ENCODE measurements at places on chromosomes 11 and 22.
A peak's percentile ranks its signal among the peaks of the same experiment; 100 is the strongest.

GRCh38 chr11:117094776-117095175 is 3.5 kb downstream of the SIK3 start:
- DNase-seq = no peak

DNA sequence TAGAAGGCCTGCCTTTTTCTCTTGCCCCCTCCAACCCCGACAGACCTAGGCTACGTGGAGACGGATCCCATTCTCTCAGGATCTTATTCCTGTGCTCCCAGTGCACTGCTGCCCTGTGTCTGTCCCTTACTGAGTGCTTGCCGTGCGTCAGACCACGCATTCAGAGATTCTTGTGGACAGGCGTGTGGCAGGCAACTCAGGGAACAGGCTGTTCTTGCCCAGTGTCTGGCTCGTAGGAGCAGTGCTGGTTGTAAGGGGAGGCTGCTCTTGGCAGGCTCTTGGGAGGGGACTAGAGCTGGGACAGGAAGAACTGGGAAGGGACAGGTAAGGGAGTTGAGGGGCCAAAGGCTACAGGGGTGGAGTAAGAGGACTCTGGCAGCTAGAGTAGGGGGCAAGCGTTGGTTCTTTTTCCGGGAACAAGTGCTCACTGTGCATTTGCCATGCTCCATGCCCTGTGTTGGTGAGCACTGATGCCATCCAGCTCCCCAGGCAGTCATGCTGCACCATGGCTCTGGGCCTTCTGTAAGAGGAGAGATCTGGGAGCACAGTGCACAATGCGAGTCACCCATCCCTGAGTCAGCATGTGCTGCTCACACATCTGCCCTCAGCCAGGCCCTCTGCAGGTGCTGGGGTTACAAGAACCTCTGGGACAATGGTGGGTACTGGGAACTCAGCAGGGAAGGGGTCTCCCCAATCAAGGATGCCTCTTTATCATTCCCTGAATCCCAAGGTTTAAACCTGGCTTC is 119.1 kb downstream of the TBC1D22A start:
- no peak for DNase-seq

- DNase-seq = peak; percentile 15
Observed at GRCh38 chr22:22661275-22661674, 16.9 kb downstream of the GGTLC2 start.

- peak; percentile 83 for DNase-seq
Observed at GRCh38 chr22:35629406-35630216, 12.5 kb upstream of the MB start.

DNA sequence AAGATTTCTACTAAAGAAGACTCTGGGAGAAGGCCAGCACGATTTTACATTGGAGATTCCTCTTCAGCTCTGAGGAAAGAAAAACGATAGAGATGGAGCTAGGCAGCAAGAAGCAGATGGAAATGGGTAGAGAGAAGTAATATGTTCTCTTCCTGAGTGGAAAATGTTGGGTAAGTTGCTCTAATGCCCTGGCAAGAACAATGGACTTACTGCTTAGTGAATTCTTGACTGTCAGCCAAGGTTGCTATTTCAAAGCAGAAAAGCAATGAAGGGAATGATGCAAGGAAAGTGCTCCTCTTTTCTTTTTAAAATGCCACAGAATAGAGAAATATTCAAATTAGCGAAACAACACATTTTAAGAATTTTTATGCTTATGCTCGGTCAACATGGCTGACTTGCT is 38.4 kb upstream of the CWF19L2 start:
- no peak for DNase-seq

- no peak for DNase-seq
Observed at GRCh38 chr11:25655636-25656035, 676.3 kb upstream of the ANO3 start.

- DNase-seq = no peak
Observed at GRCh38 chr11:131618201-131618600, 247.8 kb downstream of the NTM start.

DNA sequence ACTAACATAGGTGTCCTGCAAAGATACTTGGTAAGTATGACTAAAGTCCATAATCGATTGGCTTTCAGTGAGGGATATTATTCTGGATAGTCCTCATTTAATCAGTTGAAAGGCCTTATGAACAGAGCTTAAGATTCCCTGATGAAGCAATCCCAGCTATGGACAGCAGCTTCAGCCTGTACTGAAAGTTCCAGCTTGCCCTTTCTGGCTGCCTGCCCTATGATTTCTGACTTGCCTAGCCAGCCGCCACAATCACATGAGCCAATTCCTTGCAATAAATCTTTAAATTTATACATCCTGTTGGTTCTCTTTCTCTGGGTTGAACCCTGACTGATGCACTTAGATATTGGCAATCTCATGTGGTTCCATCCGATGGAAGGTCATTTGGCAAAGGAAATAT is 759.0 kb upstream of the API5 start:
- DNase-seq = no peak

GRCh38 chr11:1297011-1297575 is 12.3 kb downstream of the TOLLIP start:
- DNase-seq = peak; percentile 48

GRCh38 chr11:13118194-13118593 is 109.1 kb downstream of the RASSF10 start:
- no peak for DNase-seq

DNA sequence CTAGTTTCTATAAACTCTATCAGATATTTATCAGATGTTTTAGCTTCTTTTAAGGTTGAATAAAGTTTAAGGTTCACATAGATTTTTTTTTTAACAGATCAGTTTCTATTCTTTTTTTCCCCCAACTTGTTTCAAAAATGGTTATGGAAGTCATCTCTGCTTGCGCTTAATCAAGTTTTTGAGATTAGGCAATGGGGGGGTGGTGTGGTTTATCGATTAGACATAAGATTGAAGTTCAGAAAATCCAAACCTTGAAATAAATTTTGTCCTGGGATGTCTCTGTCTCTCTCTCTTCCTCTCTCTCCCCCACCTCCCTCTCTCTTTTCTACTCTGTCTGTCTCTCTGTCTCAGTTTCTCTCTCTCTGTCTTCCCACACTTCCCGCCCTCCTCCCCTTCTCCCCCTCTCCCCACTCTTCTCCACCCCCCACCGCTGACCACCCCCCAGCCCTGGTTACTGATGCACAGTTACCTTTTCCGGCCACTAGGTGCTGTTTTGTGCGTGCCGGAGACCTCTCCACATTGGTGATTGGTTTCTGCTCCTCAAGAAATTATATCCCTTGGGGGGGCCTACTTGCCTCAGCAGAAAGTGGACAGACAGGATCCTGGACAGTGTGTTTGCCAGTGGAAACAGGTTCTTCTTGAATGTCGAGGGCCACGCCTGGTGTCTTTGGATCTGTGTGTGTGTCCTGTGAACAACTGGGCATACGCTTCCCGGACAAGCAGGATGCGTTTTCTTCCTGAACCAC is 29.7 kb upstream of the ANO1 start:
- no peak for DNase-seq

DNA sequence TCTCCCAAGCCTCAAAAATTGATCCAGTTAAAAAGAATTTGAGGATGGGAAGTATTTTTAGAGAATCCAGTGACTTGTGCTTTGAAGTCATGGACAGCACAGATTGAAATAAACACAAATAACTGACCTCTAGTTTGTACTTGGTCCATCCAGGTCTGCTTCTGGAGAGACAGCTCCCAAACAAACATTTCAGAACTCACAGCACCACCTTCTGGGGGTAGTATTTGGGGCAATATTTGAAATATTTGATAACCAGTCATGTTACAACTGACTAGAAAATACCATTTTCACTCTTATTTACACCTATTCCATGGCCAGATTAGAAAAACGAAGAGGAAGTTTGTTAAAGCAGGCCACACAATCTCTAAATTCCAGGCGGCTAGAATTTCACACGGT is 56.2 kb downstream of the CTSC start:
- DNase-seq = no peak

DNA sequence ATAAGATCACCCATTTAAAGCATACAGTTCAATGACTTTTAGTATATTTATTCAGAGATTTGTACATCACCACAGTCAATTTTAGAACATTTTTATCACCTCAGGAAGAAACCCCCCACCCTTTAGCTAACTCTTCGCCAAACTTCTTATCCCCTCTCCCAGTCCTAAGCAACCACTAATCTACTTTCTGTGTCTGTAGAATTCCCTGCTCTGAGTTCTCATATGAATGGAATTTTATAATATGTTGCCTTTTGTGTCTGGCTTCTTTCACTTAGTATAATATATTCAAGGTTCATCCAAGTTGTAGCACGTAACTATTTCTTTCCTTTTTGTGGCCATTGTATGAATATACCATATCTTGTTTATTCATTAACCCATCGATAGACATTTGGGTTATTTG is 3.6 kb downstream of the ANKRD13D start:
- DNase-seq = no peak

- no peak for DNase-seq
Observed at GRCh38 chr11:43708776-43709175, 28.2 kb downstream of the HSD17B12 start.

GRCh38 chr11:19828382-19829108 is 115.9 kb downstream of the NAV2 start:
- no peak for DNase-seq

GRCh38 chr11:94557992-94558391 is 9.2 kb upstream of the PIWIL4 start:
- no peak for DNase-seq

GRCh38 chr11:69280451-69280850 is 13.5 kb upstream of the MYEOV start:
- no peak for DNase-seq

DNA sequence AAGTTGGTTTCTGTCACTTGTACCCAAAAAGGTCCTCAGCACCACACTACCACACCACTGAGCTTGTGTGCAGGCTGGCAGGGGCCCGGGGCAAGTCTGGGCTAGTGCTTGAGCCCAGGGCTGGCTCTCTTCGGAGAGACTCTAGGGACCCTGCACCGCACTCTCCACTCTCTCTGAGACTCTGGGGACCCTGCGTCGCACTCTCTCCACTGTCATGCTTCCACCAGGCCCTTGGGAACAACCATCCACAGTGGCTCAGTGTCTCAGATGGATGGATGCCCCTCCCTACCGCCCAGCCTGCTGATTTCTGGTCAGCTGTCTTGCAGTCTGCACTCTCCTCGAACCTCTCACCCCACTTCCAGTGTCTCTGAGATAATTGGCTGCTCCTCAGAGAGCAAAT is 2.0 kb upstream of the SBF1 start:
- no peak for DNase-seq

- DNase-seq = peak; percentile 60
Observed at GRCh38 chr22:42073621-42074041, 417 bp upstream of the PHETA2 start.

- no peak for DNase-seq
Observed at GRCh38 chr11:34575261-34575660, 45.6 kb upstream of the EHF start.

- DNase-seq = no peak
Observed at GRCh38 chr11:103845331-103845730, 191.1 kb upstream of the DDI1 start.

- no peak for DNase-seq
Observed at GRCh38 chr22:39454385-39454871, 2.4 kb upstream of the MGAT3 start.

DNA sequence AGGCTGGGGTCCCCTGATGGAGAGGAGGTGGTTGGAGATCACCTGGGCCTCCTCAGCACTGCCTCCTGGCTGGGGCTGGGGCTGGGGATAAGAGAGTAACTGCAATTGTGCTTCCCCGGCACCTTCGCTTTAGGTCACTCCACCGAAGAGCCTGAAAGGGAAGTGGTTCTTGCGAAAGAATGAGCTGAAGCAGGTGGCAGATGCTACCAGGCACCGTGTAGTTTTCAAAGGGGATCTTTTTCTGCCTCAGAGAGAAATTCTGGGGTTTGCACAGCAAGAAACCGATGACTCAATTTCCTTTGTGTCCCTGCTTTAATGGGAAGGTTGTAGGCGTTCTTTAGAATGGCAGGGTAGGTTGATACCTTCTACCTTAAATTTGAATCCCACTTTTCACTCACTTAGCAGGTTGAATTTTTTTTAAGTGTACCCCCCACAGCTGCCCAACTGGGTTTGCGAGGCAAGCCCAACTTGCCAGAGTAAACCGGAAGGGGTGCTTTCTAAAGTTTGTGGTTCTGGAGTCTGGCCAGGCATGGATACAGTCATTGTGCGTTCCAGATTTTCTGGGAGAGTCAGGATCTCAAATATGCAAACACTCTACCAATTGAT is 5.3 kb downstream of the CD44 start:
- no peak for DNase-seq

GRCh38 chr22:30336752-30337460 is 10.2 kb upstream of the TBC1D10A start:
- no peak for DNase-seq

DNA sequence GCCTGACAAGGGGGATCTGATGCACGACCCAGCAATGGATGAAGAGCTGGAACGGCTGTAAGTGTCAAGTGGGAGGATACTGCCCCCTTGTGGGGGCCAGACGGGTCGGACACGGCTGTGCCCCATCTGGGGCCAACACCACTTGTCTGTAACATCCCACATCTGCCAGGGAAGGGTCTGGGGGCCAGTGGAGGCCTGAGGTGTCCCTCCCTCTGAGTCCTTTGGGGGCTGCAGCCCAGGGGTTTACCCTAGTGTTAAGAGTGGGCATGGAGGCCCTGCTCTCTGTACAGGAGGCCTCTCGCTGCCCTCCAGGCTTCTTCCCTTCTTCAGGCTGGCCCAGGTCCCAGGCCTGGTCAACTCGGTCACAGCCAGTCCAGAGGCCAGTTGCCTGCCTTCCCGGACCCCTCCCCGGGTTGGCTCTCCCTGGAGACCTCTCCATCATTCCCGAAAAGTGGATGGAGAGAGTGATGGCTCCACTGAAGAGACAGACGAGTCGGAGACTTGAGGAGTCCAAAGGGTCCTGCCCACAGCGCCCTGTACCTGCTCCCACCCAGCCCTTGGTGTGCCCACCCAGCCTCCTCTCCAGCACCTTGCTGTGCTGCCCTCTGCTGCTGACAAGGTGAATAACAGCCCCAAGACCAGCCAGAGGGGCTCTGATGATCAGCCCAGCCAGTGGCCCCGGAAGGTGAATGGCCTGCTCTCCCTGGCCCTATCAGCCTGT is 15.4 kb downstream of the ARFGAP2 start:
- DNase-seq = peak; percentile 80

DNA sequence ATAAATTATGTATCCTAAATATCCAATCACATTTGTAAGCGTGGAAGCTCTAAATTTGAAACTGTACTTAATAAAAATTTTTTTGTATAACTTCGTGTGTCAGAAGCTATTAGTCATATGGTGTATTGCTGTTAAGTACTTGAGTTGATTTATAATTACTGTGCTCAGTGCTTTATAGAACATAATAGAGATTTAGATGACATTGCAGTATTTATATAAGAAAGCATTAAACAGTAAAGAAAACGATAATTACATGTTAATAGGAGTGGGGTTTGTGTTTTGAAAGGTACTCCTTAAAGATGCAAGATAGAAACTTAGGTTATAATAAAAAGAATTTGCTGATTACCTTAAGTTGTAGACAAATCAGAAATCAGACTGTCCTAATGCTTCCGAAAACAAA is 5.9 kb upstream of the TCP11L1 start:
- no peak for DNase-seq

- DNase-seq = no peak
Observed at GRCh38 chr22:41943661-41944209, 3.2 kb downstream of the CENPM start.

Data from sciatic nerve (tissue), 2 donors.